ENCODE measurements at places on chromosomes 1 and 21.

DNA sequence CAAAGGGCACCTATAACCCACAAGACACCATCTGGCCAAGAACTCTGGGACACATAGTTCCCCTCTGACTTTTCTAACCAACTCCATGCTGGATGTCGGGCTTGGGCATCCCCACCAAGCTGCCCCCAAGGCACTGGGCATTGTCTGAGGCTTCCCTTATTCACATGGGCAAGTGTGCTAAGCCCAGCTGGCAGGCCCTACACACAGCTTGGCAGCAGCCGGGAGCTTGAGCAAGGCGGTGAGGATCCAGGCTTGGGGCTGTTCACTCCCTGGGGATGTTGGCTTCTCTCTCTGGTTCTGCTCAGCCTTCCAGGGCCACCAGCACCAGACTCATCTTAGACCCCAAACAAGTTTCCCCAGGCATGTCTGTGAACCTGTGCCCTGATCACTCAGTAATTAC lies 138.3 kb upstream of the KAZN start:
- no peak for DNase-seq

DNA sequence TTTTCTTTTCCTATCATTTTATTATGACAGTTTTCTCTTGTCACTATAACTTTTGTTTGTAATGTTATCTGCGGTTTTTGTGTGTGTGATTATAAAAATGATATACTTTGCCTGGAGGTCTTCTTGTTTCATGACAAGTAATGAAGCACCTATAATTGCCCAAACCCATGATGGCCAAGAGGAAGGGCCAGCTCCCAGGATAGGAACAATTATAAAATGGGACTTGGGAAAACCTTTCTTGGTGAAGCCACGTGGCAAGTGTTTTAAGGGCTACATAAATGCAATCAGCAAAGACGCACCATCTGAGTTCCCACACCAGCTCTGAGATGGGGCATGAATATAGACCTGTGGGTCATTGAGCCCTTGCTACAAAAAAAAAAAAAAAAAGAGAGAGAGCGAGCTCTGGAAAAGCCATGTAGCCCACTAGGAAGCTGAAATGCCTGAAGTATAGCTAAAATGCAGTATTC lies 462.6 kb upstream of the RUNX1 start:
- DNase-seq = no peak

- DNase-seq = no peak
These were observed 25.9 kb downstream of the COL6A1 start for GRCh38 chr21:46007492-46007868.

DNA sequence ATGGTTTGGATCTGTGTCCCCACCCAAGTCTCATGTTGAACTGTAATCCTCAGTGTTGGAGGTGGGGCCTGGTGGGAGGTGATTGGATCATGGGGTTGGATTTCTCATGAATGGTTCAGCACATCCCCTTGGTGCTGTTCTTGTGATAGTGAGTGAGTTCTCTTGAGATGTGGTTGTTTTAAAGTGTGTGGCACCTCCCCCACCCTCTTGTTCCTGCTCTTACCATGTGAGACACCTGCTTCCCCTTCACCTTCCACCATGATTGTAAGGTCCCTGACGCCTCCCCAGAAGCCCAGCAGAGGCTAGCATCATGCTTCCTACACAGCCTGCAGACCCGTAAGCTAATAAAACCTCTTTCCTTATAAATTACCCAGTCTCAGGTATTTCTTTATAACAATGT lies 55.8 kb downstream of the SUSD4 start:
- DNase-seq = no peak

DNA sequence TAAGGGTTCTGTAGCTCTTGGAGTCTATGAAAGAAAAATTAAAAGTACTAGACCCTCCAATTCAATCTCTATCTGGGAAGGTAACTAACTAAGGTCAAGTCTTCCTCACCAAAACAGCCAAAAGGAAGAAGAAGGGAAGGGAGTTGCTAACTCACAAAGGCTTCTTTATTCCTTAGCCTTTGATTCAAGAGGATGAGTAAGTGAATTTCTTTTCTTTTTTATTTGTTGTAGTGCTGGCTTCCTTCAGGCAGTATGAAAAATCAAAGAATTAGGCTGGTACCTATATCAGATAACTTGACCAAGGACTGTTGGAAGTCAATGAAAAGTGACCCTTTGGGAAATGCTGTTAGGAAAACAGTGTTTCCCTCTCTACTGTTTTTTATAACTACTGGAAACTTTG lies 144.4 kb upstream of the NRIP1 start:
- DNase-seq = no peak

DNA sequence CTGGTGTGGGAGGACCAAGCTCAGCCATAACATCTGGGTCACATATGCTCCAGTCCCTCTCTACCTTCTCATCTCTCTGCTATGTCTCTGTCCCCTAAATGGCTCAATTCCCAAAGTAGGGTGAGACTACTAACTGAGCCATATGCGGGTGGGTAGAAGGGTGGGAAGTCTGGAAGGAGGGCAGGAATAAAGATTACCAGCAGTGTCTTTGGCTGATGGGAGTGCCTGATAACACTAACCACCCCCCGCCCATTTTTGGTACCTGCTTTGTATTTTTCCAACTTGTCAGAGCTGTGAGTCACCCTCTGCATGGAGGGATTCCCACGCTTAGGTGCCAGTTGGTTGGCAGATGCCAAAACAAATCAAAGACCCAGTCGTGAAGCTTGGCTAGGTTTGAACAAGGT lies 14.9 kb upstream of the SSBP3 start:
- DNase-seq = no peak

- no peak for DNase-seq
These were observed 21.8 kb downstream of the STYXL2 start for GRCh38 chr1:167115655-167116054.

- no peak for DNase-seq
These were observed 14.9 kb downstream of the ZYG11A start for GRCh38 chr1:52857443-52857842.

Measured in inflammatory macrophage (primary cell).